ENCODE measurements at places on chromosomes 5 and 9.

DNA sequence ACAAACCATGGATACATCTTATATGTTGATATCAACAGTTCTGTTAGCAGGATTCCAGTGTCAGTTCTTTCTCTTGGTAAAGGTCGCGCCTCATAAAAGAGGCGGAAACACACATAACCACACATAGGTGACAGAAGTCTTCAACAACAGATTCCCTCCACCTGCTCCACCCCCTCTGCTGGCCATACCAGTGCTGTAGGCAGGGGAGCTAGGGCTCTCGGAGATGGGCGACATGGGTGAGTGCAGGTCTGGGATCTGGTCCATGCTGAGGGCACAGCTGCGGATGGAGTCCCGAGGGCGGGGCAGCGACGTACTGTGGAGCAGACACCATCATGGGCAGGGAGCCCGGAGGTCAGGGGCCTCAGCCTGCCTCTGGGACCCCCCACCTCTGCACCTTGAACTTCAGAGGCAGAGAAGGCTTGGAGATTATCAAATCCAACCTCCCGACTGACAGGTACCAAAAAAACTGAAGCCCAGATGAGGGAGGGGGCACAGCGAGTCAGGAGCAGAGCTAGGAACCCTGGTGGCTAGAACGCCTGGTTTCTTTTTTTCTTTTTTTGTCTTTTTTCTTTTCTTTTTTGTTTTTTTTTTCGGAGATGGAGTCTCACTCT, 12.0 kb upstream of the TOR2A start:
- no peak for DNase-seq

DNA sequence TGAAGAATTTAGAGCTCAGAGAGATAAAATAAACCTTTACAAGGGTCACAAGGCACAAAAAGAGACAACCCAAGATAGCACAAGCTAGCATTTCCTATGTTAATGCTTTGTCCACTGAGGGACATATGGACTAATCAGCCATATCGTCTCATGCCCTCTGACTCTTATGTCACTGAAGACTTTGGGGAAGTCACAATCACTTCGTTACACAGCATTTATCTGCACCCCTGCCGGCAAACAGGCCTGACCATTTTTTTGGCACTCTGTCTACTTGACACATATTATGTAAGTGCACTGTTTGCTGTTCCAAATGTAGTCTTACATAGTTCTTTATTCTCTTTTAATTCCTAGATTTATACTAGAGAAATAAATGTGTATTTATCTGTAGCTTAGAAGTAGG, 13.9 kb upstream of the BNC2 start:
- no peak for DNase-seq

GRCh38 chr9:84278130-84278529, 62.4 kb downstream of the SLC28A3 start:
- DNase-seq: no peak

DNA sequence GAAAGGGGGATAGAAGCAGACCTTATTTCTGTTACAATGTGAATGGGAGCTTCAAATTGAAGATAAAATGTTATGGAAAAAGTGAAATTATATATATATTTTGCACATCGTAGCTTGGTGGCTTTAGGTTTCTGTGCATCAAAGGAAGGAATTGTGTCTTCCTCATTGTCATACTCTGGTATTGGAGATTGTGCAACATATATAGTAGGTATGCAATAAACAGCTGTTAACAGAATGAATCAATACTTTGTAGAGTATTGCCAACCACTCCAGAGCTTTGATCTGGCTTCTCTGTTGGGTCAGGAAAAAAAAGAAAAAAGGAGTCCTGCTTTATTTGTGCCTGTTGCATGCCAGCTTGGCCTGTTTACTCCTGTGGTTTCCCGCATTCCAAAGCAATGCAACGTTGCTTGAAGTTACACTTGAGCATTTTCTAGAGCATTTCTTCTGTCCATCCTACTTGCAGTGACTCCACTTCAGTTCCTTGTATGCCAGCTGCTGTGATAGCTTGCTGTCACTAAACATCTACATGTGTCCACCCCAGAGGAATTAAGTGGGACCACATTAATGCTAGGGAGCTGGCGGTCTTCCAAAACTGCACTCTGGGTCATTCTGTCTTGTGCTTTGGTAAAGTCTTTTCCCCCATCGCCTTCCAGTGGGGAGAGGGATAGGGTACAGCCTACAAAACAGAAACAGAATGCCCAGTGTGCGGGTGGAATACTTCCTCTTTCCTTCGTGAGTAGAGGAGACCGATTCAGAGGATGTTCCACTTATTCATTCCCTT, 62.0 kb upstream of the MEF2C start:
- DNase-seq: no peak

DNA sequence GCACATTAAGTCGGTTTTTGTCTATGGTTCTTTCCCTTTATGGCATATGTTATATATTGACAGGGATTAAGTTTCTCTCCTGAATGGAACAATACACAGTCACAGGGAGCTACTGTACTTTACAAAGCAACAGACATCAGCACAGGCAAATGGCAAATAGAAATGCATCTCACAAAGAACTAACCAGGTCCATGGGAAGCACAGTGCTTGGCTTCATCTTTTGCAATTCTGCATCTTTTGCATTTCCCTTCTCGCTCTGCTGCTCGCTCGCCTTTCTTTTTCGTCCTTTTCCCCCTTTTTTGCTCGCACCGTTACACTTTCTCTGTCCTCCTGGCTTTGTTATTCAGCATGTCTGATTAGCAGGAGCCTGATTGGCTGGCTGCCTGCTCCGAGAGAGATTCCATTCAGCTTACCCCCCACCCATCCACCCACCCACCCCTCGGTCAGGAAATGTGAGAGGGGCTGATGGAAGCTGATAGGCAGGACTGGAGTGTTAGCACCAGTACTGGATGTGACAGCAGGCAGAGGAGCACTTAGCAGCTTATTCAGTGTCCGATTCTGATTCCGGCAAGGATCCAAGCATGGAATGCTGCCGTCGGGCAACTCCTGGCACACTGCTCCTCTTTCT, at the start of gene ADAMTSL1:
Gene ADAMTSL1, plus strand, starts transcription at position 502 of the 628 bp plus-strand sequence. Its CDS starts 80 bp downstream, at position 582.
- DNase-seq: peak; percentile 5

- no peak for DNase-seq
Measured at GRCh38 chr9:34321451-34321850, 7.6 kb downstream of the KIF24 start.
